ENCODE measurements at places on chromosomes 16 and 17.
A peak's percentile ranks its signal among the peaks of the same experiment; 100 is the strongest.

DNA sequence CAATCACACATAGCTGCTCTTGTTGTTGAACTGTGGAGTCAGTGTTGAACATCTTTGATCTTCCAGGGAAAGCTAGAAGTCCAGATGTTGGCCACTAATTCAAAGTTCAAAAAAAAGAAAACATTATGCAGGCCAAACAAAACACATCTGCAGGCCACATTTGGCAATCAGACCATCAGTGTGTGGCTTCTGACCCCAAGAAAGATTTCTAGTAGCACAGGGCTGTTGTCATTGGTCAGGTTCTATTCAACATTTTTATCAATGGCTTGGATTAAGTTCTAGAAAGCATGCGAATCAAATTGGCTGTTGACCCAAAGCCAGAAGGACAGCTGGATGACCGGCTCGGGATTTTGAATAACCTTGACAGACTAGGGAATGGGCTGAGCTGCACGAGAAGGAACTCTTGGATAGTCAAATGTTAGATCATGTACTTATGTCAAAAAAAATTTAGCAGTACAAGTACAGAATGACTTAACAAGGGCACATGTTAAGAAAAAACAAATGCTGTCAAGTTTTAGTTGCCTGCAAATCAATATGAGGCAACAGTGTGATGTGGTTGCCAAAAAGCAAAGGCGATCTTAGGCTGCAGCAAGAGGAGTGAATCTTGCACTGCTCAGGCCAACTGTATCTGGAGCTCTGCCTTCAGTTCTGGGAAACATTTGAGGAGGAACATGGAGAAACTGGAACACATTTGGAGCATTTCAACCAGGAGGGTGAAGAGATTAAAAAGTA is 187.6 kb downstream of the RGS9 start:
- H3K36me3 ChIP-seq = no peaks in the 10 kb centered on the region
- no peaks in the 10 kb centered on the region for H3K27me3 ChIP-seq
- no peak for DNase-seq

GRCh38 chr16:85445064-85445778 is 167.9 kb upstream of the GSE1 start:
- H3K4me1 ChIP-seq = peaks cover 3% of the 10 kb centered on the region
- H3K4me3 ChIP-seq = no peak overlapping the region
- peaks cover 3% of the 10 kb centered on the region for H3K27me3 ChIP-seq
- no peak overlapping the region for H3K27ac ChIP-seq

DNA sequence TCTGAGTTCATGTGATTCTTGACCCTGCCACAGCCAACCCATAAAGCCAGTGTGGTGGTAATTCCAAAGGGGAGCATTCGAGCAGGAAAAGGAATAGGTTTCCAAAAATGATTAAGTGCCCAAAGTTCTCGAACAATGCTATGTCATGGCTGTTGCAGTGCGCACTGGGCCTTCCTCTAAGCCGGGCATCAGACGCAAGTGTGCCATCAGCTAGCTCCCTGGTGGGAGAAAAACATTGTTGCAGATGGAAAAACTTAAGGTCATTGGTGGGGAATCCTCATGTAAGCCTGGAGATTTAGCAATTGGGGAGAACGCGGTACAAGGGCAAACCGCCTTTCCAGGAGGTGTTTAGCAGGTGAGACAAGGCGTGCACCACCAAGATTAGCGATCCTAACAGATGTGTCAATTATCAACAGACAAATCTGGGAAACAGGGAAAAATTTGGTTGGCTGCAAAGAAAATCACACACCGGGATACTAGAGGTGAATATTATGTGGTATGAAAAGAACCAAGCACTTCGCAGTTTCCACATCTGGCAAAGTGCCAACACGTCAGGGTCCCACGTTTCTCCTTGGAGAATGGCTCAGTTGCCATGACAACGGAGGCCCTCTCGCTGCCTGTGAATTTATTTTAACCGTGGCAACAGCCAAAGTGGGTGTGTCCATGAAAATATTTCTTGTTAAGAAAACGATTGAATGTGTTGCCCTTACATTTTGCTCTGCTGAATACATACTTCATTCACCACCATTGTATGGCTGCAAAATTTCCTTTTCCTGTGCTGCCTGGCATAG is 118.5 kb upstream of the CACNG5 start:
- H3K4me1 ChIP-seq = peaks cover 23% of the 10 kb centered on the region
- peak; percentile 54 for DNase-seq
- H3K4me3 ChIP-seq = no peak overlapping the region
- no peaks in the 10 kb centered on the region for H3K27me3 ChIP-seq

- no peaks in the 10 kb centered on the region for H3K36me3 ChIP-seq
- no peaks in the 10 kb centered on the region for H3K4me1 ChIP-seq
- H3K4me3 ChIP-seq = no peak overlapping the region
- no peak overlapping the region for H3K27ac ChIP-seq
Observed at GRCh38 chr17:71762526-71762925, 358.3 kb upstream of the SOX9 start.

- no peaks in the 10 kb centered on the region for H3K4me1 ChIP-seq
- H3K4me3 ChIP-seq = no peak overlapping the region
- no peak for DNase-seq
- no peaks in the 10 kb centered on the region for H3K27me3 ChIP-seq
- no peak overlapping the region for H3K27ac ChIP-seq
- H3K36me3 ChIP-seq = no peaks in the 10 kb centered on the region
Observed at GRCh38 chr16:55543472-55543871, 23.0 kb upstream of the CAPNS2 start.

DNA sequence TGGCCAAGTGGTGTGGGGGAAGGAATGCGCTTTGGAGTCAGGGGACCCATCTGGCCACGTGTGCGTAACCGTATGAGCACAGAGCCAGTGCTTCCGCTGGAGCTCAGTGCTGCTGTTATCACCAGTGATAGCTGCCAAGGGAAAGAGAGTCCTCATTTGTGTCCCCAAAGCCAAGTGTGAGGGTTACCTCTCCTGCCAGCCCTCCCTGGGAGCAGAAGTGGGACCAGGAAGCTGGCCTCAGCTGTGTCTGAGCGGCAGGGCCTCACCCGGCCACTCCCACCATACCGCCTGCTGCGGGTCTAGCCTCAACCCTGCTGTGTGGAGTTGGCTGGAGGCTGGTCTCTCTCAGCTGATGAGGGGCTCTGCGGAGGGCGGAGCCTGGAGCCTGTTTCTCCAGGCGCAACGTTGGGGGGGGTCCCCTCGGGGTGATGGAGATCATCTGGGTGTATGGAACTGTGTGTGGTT is 44.5 kb downstream of the MEAK7 start:
- DNase-seq = no peak
- peaks cover 11% of the 10 kb centered on the region for H3K36me3 ChIP-seq
- H3K27me3 ChIP-seq = peaks cover 10% of the 10 kb centered on the region
- no peak overlapping the region for H3K4me3 ChIP-seq
- H3K27ac ChIP-seq = no peak overlapping the region

DNA sequence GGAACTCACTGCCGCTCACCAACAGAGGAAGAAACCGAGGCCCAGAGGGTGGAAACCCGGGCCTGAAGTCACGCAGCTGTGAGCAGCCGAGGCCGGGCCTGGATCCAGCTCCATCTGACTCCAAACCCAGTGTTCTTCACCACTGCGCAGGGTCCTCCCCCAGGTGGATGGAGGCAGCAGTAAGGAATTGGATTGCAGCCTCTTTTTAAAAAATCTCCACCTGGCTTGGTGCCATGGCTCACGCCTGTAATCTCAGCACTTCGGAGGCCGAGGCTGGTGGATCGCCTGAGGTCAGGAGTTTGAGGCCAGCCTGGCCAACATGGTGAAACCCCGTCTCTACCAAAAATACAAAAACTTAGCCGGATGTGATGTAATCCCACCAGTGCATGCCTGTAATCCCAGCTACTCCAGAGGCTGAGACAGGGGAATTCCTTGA is 177.2 kb downstream of the FOXL1 start:
- peaks cover 11% of the 10 kb centered on the region for H3K4me1 ChIP-seq
- no peak for DNase-seq
- peaks cover 1% of the 10 kb centered on the region for H3K27me3 ChIP-seq
- no peak overlapping the region for H3K4me3 ChIP-seq
- no peaks in the 10 kb centered on the region for H3K36me3 ChIP-seq

DNA sequence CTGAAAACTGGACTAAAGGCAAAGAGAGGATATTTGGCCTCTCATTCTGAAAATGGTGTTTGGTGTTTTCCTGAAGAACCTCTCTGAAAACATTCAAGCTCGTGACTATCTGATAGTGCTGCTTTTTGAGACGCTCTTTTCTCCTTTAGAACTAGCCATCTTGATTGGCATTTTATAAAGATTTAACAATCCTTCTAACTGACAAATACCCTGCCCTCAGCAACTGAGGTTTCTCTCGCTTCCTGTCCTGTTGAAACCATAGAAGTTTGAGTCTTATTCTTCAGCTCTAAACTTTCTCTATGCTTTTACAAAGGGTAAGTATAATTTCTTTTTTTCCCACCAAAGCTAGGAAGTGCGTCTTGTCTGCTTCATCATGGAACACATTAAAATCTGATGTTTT is 13.3 kb downstream of the CNEP1R1 start:
- H3K27ac ChIP-seq = no peak overlapping the region
- no peak overlapping the region for H3K4me3 ChIP-seq
- DNase-seq = no peak
- peaks cover 8% of the 10 kb centered on the region for H3K4me1 ChIP-seq

DNA sequence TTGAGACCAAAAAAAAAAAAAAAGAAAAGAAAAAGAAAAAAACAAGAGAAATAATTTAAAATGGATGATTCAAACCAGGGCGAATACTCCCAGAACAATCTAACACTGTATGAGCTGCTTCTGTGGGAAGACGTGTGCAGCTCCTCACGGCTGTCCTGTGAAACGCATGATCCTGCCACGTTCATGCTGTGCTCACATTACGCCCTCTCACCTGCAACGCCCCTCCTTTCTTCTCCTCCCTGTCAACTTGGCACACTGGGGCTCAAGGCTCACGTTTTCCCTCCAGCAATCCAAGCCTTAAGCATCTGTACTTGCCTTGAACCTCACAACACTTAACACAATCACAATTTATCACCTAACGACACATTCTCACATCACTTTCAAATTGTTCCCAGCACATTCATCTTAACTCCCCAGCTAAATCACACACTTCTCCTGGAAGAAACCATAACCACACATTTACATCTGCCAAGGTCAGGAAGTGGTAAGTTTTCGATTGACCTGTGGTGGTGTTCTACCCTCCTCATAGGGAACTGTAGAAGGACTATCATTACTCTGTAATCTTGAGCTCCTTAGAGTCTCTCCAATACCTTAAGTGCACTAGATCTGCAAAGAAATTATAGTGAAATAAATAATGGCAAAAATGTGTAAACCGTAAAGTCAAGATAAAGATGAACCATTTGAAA is 29.1 kb downstream of the MBTPS1 start:
- DNase-seq = no peak
- peaks cover 34% of the 10 kb centered on the region for H3K36me3 ChIP-seq
- no peaks in the 10 kb centered on the region for H3K4me1 ChIP-seq
- no peak overlapping the region for H3K27ac ChIP-seq
